ENCODE measurements at places on chromosomes 7 and 10.

DNA sequence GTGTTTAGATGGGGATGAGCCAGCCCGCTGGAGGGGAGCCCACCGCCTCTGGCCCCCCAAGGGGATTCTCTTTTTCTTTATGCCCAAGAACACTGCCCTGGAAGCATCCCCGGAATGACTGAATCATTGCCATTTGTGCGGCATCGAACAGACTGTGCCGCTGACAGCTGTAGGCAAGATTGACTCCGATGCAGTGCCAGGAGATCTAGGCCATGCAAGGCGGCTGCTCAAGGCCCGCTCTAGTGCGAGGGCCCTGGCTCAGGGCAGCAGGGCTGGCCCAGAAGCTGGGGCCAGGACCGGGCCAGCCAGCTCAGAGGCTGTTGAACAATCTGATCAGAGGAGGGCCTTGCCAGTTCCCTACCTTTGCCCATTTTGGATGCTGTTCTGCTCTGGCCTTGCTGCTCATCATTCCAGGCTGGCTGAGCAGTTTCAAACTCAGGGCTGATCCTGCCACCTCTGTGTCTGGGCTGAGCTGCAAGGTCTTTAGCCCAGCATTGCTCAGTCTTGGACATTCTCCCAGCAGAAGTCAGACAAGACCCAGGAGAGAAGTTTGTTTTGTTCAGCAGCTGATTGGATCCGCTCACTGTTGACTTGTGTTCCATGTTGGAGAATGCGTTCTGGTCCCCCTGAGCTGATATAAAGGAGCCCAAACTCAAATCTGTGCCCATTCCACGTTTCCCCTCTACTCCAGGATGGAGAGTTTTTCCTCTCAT lies 485.3 kb upstream of the GALNT17 start:
- no peak for DNase-seq

GRCh38 chr7:75756991-75757676 lies 14.9 kb downstream of the CCL26 start:
- no peak for DNase-seq

DNA sequence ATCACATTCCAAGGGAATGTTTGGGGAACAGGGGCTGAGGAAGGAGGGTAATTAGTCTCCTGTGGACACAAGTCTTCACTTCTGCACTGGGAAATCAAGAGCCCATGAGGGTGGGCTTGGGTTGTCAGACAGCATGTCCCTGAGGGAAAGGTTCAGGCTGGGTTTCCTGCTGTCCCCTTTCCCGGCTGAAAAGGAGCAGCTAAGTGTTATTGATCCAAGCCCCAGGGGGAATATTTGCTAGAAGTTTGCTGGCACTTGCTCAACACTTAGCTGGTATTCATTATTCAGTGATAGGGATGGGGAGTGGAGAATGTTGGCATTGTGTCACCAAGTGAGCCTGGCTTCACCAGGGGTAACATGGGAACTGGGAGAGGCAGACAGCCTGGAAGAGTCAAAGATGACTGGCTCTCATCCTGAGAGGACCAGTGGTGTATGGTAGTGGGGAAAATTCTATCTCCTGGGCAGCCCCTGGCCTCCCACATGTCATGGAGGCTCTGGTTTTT lies 344.4 kb upstream of the PODXL start:
- DNase-seq, result no peak

DNA sequence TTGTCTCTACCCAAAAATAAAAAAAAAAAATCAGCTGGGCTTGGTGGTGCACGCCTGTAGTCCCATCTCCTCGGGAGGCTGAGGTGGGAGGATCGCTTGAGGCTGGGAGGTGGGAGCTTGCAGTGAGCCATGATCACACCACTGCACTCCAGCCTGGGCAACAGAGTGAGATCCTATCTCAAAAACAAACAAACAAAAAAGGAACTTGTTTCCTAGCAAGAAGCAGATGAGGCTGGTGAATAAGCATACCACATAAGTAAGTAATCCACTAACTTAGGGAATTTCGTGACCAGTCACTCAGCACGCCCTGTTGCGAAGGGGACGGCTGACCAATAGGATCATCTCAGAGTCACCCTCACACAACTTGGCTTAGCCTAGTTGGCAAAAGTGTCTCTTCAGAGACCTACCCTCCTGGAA lies 64.6 kb downstream of the CUX1 start:
- DNase-seq, result no peak

DNA sequence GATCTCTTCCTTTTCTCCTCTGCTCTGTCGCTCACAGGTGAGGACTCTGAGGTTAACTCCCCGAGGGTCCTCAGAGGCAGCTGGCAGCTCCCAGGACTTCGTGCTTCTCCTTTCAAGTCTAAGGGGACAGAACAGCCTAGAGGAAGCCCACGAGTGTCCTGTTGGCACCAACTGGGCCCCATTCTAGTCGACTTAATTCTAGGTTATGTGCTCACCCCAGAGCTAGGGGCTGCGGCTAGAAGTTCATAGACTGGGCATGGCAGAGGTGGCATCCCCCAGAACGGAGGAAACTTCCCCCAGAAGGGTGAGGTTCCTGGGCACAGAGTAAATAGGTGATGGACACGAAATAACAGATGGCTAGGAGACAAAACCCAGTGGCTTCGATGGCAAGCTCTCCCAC lies 259.4 kb downstream of the TEX36 start:
- no peak for DNase-seq

GRCh38 chr10:129605266-129605985 lies 138.4 kb downstream of the MGMT start:
- DNase-seq, result no peak

DNA sequence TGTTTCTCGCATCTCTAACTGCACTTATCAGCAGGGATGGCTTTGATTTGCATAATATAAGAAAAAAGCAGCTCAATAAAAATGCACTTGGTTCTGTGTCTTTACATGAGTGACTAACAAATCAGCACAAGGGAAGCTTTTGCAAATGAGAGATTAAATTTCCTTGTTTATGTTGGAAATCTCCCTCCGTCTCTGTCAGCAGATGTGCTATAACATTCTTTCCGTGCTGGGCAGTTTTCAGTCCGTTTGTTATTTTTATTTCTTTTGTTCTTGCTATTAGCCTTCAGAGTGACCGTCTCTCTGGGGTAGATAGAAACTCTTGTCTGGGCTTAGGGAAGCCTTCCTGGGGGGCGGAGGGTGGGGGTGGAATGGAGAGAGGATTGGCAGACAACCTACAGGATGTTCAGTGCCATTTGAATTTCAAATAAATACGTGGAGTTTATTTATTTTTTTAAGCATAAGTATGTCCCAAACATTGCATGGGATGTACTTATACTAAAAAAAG lies 96.0 kb downstream of the GATA3 start:
- DNase-seq, result no peak

- DNase-seq, result no peak
Measured at GRCh38 chr10:100506596-100507356, 12.9 kb downstream of the SEC31B start.

DNA sequence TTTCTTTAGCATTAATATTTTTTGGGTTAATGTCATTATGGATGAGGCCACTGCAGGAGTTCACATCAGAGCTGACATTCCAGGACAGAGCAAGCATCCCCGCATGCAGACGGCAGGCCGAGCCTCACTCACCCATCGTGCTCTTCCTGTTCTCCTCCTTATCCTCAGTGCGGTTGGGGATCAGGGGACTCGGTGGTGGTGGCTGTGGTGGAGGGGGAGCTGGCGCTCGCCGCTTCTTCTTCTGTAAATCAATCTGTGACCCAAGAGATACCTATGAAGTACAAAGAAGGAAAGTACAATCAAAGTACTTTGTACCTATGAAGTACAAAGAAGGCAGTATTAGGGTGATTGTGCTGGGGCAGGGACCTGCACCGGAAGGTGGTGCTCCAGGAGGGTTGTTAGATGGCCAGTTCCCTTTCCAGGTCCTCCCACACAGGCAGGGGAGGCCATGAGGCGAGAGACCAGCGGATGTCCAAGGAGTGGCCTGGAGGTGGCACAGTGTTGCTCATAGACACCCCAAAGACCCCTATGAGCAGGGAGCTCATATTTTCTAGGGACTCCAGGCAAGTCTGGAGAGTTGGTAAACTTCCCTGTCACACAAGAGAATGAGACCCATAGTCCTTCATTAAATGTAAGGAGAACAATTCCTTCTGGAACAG lies 231.4 kb downstream of the COBL start:
- DNase-seq, result no peak

GRCh38 chr7:1637155-1637554 lies 32.9 kb upstream of the ELFN1 start:
- DNase-seq, result no peak

- no peak for DNase-seq
Measured at GRCh38 chr7:20797042-20797461, 10.4 kb upstream of the SP8 start.

GRCh38 chr7:152177681-152178404 lies 152.4 kb downstream of the GALNT11 start:
- no peak for DNase-seq

- no peak for DNase-seq
Measured at GRCh38 chr10:43884501-43885105, 235.9 kb upstream of the ZNF32 start.

GRCh38 chr7:33918438-33919143 lies 13.3 kb downstream of the BMPER start:
- DNase-seq, result no peak

DNA sequence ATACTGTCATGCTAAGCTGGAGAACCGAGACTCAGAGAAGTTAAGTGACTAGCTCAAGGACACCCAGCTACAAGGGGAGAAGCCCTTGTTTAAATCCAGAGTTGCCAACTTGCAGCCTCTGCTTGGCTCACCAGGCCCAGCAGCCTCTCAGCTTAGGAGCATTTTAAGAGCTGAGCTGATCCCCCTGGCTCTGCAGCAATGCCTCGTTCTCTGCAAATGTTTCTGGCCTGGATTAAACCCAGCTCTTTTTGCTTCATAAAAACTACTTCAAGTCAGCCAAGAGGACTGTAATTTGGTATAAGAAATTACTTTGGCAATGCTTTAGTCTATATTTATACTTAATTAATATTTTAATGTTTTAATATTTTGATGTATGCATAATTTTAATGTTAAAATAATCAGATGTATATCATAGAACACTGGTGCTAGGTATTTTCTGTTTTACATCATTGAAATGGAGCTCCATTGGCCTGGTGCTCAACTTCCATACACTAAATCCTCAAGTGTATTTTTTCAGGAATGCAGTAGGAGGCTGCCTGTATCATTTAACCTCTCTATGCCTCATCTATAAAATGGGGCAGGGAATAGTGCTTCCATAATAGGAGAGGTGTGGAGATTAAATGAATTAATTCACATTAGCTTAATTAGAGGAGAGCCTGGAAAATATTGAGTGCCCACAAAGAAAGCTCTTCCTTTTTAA lies 184.2 kb downstream of the EMX2 start:
- no peak for DNase-seq

- DNase-seq, result no peak
Measured at GRCh38 chr7:17600340-17600752, 301.9 kb downstream of the AHR start.

DNA sequence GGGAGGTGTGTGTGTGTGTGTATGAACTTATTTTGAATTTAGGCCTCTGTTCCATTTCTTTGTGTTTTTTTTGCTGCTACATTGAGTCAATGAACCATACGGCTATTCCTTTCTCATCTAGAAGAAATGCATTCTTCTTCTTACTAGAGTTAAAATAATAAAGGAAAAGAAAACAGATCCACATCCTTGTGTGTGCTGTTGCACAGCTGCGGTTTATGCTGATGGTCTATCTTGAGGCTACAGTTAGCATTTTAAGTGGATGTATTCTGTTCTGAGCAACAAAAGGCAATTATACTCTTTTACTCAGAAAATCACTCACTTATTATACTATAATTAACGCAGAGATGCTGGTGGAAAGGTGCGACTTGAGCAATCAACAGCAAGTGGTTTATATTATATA lies 615.0 kb upstream of the MBL2 start:
- no peak for DNase-seq

DNA sequence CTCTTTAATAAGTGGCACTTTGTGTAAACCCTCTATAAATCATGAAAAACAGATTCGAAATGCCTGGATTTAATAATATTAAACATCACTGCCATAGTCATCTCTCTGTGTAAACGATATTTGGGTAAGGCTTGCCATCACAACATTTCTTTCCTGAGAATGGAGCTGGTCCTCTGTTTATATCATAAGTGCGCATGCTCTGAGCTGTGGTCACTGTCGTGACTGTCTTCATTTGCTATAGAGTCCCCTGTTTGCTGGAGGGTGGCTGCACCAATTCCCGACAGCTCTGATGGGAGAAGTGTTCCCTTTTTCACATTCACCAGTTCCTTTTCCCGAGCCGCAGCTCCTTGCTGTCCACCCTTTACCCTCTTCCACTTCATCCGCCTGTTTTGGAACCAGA lies 50.4 kb upstream of the AGMO start:
- DNase-seq, result no peak

DNA sequence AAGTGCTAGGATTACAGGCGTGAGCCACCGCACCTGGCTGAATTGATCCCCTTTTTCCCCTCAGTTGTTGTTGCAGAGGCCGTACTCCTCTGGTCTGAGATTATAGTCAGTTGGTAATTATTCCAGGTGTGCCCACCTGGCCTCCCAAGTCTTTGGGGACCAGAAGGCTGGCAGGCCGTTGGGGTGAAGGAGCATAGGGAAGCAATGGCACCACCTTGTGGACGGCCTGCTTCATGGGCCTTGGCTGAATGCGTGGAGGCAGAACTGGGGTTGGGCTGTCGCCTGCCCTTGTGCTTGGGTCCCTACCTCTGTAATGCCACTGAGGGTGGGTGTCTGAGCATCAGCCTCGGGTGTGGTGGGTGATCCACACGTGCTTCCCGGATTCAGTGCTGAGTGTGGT lies 125.7 kb downstream of the RGS10 start:
- DNase-seq, result peak; percentile 65

DNA sequence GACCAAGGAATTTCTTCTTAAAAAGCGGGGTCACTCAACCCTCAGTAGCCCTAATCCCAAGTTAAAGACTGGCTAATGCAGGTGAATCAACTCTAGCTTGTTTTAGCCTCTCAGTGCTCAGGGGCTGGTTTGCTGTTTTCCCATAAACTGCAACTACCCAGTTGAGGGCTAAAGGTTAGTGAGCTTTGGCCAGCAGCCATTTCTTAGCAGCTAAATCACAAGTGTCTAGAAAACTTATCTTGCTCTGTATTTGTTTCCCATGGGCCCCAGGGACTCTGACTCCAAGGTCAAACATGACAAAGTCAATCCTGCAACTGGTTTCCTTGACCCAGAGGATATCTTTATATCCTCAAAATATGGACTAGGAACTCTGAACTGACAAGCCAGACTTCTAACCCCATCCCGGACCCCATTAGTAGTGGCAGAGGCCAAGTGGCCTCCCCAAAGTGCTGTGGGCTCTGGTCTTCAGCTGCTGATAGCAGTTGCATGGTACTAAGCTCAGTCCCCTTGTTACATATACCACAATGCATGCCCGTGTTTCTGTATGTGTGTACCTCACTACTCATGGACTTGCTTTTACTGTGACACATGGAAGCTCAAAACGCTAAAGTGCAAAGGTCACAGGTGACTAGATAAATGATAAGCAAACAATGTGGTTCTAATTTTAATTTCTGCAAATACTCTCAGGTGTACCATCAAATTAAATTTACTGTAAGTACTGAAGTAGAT lies 793.0 kb upstream of the IGFBP3 start:
- DNase-seq, result no peak

DNA sequence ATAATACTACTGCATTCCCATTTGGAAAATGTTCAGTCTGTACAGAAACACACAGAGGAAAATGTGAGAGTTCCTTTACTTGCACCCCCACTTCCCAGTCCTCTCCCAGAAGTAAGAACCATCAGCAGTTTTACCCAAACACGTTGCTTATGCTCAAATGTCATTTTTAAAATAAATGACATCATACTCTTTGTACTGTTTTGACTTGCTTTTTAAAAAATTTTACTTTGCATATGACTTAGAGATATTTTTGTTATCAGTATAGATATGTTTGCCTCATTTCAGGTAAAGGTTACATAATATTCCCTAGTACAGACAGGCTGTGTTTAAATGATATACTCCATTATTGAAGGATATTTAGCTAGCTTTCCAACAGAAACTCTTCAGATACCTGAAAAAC lies 13.5 kb upstream of the PTPRN2 start:
- no peak for DNase-seq
